ENCODE measurements at places on chromosomes 1 and 21.

GRCh38 chr1:184489908-184490307 lies 103.1 kb downstream of the C1orf21 start:
- no peak for DNase-seq

GRCh38 chr21:36773995-36774394 lies 75.1 kb downstream of the SIM2 start:
- no peak for DNase-seq

- DNase-seq = no peak
Measured at GRCh38 chr1:186183970-186184628, 191.0 kb downstream of the TPR start.

GRCh38 chr1:31198150-31198549 lies 41.5 kb downstream of the NKAIN1 start:
- DNase-seq = no peak

DNA sequence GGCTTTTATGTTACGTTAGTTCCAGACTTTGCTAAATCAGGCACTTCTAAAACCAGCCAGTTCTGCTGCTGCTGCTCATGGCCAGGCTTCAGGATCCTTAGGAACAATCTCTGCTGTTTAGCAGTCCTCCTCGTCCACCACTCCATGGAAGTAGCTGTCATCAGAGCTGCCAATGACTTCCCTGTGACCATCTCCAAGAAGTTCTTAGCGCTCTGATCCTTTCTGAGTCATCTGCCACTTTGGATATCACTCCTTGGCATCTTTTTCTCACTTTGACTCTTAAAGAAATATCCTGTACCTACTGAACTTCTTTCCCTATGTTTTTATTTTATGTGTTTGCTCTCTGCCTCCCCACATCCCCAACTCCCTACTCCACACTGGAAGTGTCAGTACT lies 14.7 kb upstream of the IRF2BP2 start:
- no peak for DNase-seq

GRCh38 chr1:167997037-167997575 lies 60.2 kb upstream of the MPC2 start:
- DNase-seq = no peak

DNA sequence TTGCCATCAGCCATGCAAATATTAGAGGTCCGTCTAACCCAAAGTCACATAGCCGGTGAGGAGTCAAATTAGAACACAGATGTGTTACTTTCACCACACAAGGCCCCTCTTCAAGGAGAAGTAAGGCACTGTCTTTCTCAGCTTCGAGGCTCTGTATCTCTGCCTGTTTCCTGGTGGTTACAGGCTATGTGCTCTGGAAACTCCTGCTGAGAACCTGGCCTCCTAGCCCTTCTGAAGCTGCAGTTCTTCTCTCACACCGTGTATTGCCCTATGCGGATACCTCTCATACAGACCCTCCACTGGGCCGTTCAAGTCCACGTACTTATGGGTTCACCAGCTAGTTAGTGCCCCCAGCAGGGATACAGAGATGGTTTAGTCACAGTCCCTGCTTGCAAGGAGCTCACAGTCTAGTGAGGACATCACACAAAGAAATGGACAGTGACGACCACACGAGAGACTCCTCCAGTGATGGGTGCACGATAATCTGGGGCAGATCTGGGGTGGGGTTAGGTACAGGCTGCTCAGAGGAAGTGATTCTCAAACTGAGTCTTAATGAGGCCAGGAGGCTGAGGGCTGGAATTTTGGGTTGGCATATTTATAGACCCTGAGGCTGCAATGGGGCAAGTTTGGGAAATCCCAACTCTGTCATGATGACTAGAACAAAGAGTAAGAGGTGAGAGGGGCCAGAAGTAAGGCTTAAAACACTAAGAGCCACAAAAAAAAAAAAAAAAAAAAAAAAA lies 22.8 kb upstream of the ELOA start:
- no peak for DNase-seq

Measured in NCI-H2107 (cell line).